ENCODE measurements at places on chromosomes 3 and 15.

GRCh38 chr15:92579931-92580470 is 75.6 kb downstream of the FAM174B start:
- DNase-seq: no peak

GRCh38 chr3:150741497-150742140 is 21.4 kb downstream of the SIAH2 start:
- DNase-seq: no peak

- DNase-seq: no peak
These were observed 675.6 kb downstream of the GRM7 start for GRCh38 chr3:7536510-7536909.

DNA sequence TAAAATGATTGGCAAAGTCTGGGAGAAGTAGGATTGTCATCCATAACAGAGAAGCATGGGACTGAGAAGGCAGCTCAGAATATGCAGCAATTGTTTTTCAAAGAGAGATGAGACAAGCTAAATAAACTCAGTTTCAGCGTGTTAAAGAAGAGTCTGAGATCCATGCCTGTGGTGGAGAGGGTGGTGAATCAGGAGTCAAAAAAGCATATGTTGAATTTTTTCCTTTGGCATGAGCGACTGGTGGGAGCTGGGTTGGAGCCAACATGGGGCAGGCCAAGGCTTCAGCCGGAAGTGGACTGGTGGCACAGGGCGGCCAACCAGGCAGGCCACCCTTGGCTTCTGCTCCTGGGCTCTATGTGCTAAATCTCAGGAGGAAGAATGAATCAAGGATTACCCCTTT is 102.0 kb downstream of the SST start:
- no peak for DNase-seq

- DNase-seq: no peak
These were observed 36.0 kb downstream of the PHLDB2 start for GRCh38 chr3:111895071-111895470.

DNA sequence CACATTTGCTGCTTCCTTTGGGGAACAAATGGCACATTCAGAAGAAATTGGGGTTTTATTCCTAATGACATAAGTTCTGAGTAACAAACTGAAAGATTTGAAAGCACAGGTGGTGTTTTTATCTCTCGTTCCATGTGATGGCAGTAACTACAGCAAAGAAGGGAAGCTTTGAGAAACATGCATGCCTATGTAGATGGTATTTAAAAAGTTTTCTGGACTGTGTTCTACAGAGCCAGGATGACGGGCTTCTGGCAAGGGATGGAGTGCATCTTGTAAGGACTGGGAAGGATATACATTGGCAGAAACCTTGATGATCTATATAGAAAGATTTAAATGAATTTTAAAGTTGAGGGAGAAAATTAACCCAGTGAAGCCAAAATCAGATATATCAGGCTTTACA is 362.2 kb upstream of the ROPN1 start:
- no peak for DNase-seq

DNA sequence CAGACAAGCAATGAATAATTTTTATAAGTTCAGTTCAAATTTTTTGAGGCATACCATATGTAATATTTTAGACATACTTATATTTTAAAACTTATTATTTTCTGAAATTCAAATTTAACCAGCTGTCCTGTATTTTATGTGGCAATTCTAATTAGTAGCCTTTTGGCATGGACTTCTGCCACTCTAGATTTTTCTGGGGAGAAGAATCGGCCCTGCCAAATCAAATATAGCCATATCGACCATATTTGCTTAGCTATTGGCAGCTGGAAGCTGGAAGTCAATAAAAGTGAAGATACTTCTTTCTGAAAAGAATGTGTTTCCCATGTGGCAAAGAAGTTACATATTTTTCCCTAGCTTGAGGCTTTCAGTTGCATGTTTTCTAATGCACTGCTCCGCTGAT is 9.4 kb upstream of the RBMS3 start:
- no peak for DNase-seq

DNA sequence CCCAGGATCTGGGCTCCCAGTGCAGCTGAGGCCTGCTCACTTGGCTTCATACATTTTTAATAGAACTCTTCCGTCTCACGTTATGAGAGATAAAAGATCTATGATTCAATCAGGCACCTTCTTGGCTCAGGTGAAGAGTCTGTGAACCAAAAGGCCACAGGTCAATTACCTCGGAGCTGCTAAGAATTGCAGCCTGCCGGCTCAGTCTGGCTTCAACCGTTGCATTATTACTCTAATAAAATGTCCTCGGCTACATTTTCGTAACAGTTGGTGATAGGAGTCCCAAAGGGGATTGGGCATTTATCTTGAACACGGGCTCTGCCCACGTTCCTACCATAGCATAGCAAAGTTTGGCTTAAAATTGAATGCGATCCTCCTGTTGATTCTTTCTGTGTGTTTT is 176.3 kb downstream of the SLCO3A1 start:
- DNase-seq: no peak

GRCh38 chr3:188949996-188950395 is 221.8 kb upstream of the TPRG1 start:
- no peak for DNase-seq

- DNase-seq: no peak
These were observed 17.9 kb downstream of the CP start for GRCh38 chr3:149203758-149204157.

DNA sequence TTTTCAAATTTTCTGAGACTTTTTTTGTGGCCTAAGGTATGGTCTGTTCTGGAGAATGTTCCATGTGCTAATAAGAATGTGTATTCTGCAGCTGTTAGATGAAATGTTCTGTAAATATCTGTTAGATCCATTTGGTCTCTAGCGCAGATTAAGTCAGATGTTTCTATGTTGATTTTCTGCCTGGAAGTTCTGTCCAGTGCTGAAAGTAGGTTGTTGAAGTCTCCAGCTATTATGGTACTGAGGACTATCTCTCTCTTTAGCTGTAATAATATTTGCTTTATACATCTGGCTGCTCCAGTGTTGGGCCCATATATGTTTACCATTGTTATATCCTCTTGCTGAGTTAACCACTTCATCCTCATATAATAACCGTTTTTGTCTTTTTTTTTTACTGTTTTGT is 13.2 kb upstream of the TUBGCP5 start:
- DNase-seq: no peak

DNA sequence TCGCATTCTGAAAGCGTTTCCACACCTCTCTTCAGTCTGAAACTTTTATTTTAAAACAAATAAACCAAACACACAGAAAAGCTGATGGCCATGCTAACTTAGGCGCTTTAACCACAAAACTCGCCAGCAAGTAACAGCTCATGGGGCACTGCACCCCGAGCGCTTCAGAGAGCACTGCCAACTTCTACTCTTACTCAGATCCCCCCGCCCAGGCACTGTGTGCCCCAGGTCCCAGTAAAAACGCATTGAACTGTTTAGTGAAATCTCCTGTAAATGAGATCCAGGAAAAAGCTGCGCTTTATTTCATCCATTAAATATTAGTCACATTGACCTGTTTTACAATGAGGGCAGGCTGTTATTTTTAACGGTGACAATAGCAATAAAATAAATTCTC is 99.7 kb downstream of the LRIG1 start:
- DNase-seq: no peak

GRCh38 chr3:15023719-15024118 is 41.4 kb downstream of the MRPS25 start:
- no peak for DNase-seq

DNA sequence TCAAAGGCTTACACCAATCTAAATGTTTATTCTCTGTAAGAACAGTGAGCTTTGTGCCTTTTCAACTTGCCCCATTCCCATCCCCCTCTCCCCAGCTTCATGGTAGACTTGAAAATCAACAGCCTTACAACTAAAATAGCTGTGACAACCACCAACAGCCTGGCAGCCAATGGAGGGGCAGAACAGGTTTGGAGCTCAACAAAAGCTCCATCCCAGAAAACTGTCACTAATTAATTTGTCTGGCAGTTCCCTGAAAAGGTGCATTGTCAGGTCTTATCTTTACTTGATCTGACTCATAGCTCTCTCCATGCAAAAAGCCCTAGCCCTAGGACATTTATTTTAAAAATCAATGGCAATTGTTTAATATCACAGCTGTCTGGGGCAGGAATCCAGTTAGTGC is 22.6 kb downstream of the MTHFS start:
- DNase-seq: no peak

GRCh38 chr3:138942861-138943623 is 3.9 kb downstream of the FOXL2 start:
- DNase-seq: no peak

- peak; percentile 38 for DNase-seq
These were observed 2.8 kb downstream of the ABHD2 start for GRCh38 chr15:89090791-89091626.

DNA sequence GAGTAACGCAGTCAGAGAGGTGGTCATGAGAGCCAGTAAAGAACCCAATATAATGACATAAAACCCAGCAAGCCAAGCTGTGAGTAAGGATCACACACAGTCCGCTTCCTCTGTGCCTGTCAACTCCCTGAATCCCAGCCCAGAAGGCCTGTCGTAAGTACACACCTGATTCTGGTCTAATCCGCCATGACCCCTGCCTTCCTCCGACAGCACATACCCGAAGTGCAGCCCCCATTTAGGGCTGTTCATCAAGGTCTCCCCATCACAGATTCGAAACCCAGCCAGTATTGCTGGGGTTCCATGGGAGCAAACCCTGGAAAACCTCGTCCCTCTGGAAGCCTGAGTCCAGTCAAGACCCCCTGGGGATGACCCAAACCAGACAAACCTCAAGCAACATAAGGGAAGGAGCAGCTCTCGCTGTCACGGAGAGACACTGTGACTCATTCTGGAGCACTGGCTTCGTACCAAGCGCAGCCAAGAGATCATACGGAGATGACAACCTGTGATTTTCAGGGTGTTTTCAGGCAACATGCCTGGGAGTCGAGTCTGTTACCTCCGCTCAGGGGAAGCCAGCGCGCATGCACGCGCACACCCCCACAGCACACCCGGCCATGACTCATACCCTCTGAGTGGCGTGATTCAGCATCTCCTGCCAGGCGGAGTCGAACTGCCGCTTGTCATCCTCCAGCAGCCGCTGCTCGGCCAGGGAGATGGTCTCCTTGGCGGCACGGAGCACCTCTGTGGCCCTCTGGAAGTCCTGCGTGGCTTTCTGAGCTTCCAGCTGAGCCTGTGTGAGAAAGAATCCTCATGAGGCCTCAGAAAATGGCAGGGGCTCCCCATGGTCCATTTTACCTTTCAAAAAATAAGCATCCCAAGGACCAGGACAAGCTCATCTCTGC is 63.0 kb downstream of the SH3BP5 start:
- DNase-seq: peak; percentile 77

DNA sequence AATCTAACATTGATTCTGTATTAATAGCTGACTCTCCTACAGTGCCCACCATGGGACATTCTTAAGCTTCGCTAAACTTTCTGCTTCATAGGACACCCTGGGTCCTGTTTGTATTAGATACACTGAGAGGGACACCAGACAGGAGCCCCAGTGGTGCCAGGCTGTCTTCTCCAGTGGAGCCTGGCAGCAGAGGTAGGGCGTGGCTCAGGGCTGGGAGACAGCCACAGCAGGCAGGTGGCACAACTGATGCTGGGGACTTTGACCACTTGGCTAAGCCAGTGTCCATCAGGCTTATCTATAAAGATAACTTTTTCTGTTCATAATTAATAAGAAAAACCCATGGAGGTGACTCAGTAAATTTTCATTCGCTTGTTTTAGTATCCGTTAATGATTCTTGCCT is 21.8 kb downstream of the NIPA1 start:
- no peak for DNase-seq

GRCh38 chr3:180870008-180870699 is 42.3 kb upstream of the FXR1 start:
- DNase-seq: no peak

- DNase-seq: no peak
These were observed 165.9 kb downstream of the STAC start for GRCh38 chr3:36546226-36546625.

DNA sequence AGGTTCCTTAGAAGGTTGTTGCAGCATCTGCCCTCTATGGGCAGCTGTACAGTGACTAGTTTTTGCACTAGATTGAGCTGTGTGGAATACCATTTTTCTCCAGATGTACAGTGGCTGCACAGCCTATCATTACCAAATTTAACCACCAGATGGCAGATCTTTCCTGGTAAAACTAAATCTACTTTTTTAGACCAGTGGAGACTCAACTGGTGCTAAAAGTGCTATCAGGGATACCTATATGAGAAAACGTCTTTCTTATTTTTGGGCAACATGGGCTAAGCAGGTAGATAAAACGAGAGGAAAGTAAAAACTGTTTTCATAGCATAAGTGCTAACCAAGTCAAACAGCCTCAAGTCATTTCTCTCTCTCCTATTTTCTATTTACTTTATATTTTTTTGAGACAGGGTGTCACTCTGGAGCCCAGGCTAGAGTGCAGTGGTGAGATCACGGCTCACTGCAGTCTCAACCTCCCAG is 21.2 kb downstream of the IGSF10 start:
- no peak for DNase-seq

GRCh38 chr15:44676676-44677075 is 13.2 kb upstream of the SPG11 start:
- no peak for DNase-seq

DNA sequence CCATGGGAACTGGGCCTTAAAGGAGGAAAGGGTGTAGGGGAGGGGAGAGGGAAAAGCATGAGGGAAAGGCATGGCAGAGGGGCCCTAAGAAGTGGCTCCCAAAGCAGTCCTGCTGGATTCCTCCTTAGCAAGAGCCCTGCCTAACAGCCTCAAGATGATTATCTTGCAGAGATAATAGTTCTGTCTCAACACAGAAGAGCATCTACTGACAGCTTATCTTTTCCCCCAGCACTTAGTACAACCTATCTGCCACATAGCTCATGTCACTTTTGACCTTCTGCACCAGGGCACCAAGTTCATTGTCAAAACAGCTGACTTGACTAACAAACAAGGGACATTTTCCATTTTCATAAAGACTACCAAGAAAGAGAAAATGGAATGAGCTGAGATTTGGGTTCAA is 86.3 kb downstream of the ANP32A start:
- no peak for DNase-seq

DNA sequence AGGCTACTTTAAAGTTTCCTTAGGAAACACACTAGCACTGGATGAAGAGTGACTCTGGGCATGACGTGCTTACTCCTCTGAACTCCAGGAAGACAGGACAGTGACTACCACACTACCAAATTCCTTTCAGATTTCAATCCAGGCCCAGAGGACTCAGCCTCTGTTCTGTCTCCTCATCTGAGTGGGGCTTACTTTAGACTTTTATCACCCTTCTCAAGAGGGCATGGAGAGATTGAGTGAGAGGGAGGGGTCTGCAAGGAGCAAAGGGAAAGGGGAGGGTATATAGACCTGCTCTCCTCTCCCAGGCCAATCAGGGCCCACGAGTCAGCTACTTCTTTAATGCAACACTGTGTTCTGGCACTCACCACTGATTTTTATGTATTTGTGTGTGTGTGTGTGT is 29.4 kb upstream of the RSL24D1 start:
- DNase-seq: no peak

GRCh38 chr3:184611607-184612281 is 50.2 kb downstream of the EPHB3 start:
- DNase-seq: no peak

- no peak for DNase-seq
These were observed 375.9 kb downstream of the MCTP2 start for GRCh38 chr15:94607176-94607654.

DNA sequence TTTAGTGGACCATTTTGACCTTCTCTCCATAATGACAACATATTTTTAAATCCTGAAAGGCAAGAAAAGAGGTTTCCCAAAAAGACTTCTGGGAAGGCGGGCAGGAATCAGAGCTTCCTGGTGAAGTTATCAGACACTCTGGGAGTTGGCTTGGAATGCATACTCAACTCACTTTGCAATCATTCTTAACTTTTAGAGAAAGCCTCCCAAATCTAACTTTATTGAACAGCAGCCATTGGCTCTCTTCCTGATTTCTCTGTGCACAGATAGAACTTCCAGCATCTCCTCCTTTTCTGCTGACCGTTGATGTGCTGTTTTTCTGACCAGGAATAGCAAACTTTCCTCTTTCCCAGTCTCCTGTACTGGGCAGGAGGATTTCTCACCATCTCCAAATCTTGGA is 44.6 kb downstream of the PLCL2 start:
- DNase-seq: no peak

All from stimulated activated CD4-positive, alpha-beta T cell treated with anti-CD3 and anti-CD28 coated beads, TNF-alpha, amount 100 ng/mL, for 24 hours (primary cell).